ENCODE measurements at places on chromosomes 7 and 10.

DNA sequence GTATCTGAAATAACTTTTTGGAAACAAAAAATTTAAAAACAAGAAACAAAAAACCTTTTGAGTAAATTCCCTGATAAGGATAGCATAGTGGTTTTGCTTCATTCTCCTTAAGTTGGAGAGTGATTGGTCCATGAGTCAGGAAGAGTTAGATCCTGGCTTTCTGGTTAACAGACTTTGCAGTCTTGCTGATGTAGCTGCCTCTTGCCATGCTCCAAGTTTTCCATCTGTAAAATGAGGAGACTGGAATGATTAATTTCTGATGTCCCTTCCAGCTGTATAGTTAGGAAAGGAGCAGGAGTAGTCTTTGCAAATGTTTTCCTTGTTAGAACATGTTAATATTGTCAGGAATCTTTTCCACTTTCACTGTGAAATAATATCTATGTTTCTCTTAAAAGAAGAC is 266.6 kb downstream of the DNAJB9 start:
- DNase-seq = no peak

DNA sequence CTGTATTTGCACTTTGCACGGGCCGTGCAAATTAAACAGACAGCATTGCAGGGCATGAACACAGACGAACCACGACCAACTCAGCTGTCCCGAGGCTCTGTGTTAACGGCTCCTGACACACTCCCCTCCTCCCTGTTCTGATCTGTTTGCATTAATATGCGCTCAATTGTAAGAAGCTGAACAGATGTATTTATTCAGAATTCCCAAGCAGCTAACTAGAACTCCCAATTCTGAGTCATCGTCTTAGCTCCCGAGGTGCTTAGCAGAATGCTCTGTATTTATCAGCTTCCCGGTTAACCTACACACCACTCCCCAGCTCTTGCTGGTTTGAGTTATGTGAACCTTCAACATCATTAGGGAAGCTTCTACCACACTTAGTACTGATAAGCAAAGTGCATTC is 286.4 kb downstream of the PTPRN2 start:
- DNase-seq = no peak

DNA sequence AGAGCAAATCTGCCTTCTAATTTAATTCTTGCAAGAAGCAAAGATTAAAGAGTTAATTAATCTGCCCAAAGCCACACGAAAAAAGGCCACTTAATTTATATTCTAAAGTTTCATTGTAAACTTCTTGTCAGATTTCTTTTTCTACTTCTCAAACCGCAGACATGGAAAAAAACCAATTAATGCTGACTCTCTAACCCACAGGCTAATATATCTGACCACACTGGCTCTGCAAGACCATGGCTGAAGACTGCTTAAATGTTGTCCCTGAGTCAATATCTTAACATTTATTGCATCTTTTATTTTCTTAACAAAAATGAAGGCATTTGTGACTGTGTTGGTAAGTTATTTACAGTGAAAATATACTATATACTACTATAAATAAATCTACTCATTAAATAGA is 234.0 kb upstream of the SP8 start:
- DNase-seq = no peak

DNA sequence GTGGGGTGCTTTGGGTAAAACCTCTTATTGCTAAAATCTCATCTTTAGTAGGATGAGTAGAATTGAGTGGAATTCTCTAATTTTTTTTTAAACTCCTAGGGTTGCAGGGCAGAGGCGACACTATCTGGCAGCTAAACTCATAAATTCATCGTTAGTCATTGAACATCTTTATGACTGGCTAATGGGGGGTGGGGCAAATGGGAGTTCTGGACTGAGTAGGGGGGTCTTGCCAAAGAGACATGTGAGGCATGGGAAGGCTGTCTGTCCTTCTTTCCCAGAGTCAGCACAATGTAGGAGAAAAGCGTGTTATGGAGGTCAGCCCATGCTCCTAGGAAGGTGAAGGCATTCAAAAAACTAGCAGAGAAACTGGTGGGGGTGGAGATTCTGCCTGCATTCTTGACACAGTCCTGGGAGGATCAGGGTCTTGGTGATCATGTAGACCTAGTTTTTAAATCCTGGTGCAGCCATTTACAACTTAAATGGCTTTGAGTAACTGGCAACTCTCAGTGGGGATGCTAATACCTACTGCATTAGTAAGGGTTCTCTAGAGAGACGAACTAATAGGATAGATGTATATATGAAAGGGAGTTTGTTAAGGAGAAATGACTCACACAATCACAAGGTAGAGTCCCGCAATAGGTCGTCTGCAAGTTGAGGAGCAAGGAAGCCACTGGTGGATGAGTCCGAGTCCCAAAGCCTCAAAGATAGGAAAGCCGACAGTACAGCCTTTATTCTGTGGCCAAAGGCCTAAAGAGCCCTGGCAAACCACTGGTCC is 47.7 kb downstream of the EMX2 start:
- DNase-seq = no peak

- no peak for DNase-seq
These were observed 217.8 kb downstream of the TFEC start for GRCh38 chr7:115812794-115813193.

GRCh38 chr10:72263613-72264241 is 10.0 kb upstream of the DDIT4 start:
- DNase-seq = no peak

DNA sequence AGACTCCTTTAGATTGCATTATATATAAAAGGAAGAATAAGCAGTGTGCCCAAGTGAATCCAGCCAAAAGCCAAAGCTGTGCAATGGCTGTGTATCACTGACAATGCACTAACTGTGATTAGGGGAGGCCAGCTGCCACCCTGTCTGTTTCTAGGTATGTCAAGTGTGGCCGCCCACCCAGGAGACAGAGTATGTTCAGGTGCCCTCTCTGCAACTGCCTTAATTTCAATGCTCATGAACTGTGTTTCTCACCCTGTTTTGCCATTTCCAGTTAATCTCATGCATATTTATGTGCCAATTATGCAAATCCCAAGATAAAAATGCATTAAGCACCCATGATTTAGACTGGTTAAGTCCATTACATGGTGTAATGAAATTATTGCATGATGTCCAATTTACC is 159.4 kb downstream of the FRMD4A start:
- DNase-seq = no peak

GRCh38 chr10:70302292-70302691 is 18.5 kb upstream of the NPFFR1 start:
- no peak for DNase-seq

- DNase-seq = peak; percentile 53
These were observed 17.2 kb upstream of the MYL7 start for GRCh38 chr7:44158096-44158872.

DNA sequence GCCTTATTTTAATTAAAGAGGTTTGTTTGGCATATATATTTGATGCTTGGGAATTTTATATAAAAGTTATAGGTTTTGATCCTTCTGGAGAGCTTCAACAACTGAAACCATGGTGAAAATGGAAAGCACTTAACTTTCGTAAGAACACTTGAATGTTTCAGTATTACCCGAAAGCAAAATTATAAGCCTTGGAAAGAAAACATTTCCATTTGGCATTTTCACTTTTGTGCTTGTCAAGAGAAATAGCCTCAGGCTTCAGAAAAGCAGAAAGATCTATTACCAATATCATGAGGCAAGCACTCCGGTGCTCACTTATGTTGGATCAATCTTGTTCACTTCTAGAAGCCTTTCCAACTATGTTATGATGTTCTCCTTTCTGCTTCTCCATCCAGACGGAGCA is 256.0 kb downstream of the TRIL start:
- no peak for DNase-seq

DNA sequence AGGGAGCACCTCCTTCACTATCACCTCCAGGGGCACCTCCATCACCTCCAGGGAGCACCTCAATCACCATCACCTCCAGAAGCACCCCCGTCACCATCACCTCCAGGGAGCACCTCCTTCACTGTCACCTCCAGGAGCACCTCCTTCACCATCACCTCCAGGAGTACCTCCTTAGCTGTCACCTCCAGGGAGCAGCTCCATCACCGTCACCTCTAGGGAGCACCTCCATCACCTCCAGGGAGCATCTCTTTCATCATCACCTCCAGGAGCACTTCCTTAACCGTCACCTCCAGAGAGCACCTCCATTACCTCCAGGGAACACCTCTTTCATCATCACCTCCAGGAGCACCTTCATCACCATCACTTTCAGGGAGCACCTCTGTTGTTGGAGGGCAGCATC is 103.0 kb downstream of the DNAJB6 start:
- peak; percentile 13 for DNase-seq

DNA sequence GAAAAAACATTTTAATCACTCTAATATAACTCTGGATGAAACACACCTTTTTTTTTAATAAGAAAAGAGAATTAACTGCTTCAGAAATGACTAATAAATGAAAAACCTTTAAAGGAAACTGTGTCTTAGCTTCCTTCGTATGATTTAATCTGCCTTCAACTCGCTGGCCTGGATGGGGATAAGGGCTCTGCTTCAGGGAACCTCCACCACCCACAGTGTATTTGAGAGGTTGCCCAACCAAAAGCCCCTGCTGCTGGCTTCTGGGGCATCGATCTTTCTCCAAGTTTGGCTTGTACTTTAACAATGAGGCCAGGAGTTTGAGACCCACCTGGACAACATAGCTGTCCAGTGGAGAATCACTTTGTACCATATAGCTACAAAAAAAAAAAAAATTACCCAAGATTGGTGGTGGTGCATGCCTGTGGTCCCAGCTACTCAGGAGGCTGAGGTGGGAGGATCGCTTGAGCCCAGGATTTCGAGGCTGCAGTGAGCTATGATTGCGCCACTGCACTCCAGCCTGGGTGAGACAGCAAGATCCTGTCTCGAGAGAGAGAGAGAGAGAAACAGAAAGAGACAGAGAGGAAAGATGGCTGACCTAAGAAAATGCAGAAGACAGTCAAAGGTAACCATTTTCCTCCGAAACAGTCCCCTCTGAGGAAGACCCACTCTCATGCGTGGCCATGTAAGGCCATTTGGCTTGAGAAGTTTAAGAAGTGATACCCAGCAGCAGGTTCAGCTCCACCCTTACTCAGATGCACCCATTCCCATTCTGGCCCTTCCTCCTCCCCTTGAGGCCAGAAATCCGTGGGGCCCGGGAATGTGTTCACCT is 13.6 kb upstream of the LIMK1 start:
- peak; percentile 55 for DNase-seq

GRCh38 chr10:21257919-21258318 is 267.6 kb downstream of the SKIDA1 start:
- DNase-seq = no peak

- no peak for DNase-seq
These were observed 70.3 kb upstream of the MXI1 start for GRCh38 chr10:110137142-110137545.

- no peak for DNase-seq
These were observed 21.3 kb upstream of the EFCAB10 start for GRCh38 chr7:105602325-105603305.

DNA sequence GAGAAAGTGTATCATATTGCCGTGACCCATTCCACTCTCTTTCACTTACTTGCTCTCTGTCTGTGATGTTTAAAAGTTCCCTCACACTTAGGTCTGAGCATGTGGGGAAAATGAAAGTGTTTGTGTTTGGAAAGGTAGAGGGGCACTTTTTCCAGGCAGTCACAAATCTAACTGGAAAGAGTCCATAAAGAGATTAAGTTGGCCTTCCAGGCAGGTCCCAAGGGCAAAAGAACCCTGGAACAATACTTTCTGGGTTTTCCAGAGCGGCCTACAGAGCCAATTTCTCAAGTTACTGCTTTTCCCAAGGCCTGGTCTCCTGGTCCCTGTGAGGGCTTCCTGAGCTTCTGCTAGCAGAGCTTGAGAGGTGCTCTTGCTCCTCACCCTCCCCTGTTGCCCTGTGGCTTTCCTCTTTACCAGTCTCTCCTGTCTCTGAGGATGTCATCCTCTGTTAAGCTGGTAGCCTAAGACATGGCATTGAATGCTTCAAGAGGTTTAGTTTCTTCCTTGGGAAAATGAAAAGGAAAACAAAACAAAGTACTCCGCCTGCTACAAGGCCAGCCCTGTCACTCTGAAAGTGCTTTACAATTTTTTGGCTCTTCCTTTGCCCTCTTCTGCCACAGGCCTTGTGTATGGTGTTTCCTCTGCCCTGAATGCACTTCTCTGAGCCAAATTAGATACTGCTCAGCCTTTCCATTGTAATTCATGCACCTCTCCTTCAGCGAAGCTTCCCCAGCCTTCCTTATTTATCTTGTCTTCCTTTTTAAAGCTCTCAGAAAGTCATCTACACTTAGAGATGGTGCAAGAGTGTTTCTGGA is 20.1 kb downstream of the TES start:
- DNase-seq = no peak

DNA sequence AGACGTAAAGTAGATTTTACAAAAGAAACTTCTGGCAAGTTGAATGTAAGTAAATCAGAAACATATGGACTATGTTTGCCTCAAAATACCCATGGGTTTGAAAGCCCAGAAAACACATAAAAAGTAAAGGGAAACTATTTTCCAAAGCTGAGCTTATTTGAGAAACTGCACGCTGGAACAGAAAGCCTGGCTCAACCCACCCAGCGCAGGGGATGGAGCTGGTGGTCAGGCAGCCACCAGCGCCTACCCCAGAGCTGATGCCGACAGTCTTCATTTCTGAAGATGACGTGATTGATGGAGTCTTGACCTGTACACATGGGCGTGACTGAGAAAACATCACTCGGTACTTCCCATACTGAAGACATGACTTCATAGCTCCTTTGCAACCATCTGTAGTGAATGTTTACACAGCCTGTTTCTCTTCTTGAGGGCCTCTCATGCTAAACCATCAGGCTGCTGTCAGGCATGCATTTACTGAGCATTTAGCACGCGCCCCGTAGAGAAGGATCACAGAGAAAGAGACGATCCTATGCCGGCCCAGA is 232.6 kb upstream of the AUTS2 start:
- no peak for DNase-seq

GRCh38 chr7:30019960-30020359 is 6.5 kb downstream of the FKBP14 start:
- DNase-seq = no peak

DNA sequence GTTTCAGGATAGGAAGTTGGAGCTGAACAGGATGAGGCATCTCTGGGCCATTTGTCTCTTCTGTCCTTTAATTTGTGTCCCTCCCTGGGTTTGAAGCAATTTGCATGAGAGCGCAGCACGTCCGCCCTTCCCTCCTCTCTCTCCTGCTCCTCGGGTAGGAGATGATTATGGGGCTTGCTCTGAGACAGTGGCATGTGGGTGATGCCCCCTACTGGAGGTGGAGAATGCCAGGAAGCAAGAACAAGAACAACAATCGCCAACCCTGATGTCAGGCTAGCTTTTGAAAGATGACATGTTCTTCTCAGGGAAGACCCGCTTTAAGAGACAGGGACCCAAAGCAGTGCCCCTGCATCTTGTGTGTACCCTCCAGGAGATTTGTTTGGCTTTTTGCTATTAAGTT is 63.9 kb upstream of the LOXL4 start:
- DNase-seq = no peak

Data from suprapubic skin (tissue), 4 donors.